ENCODE measurements at places on chromosomes 16 and 17.

DNA sequence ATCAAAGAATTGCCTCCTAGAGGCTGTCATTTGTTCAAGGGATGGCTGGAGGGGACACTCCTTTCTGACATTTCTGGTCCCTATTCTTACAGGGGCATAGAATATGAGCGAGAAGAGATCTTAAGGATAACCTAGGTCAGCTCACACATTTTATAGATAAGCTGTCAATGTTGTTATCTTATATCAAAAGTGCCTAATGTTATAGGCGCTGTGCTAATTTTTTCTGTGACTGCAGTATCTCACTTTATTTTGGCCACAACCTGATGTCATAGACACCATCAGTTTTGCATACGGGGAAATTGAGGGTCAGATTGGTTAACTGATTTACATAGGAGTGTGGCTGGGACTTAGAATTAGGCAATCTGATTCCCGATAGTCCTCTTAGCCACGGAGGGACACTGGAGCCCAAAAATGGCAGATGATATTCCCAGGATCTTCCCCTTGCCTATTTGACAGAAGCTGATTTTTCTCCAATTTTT lies 1.2 kb downstream of the CPD start:
- DNase-seq = no peak

DNA sequence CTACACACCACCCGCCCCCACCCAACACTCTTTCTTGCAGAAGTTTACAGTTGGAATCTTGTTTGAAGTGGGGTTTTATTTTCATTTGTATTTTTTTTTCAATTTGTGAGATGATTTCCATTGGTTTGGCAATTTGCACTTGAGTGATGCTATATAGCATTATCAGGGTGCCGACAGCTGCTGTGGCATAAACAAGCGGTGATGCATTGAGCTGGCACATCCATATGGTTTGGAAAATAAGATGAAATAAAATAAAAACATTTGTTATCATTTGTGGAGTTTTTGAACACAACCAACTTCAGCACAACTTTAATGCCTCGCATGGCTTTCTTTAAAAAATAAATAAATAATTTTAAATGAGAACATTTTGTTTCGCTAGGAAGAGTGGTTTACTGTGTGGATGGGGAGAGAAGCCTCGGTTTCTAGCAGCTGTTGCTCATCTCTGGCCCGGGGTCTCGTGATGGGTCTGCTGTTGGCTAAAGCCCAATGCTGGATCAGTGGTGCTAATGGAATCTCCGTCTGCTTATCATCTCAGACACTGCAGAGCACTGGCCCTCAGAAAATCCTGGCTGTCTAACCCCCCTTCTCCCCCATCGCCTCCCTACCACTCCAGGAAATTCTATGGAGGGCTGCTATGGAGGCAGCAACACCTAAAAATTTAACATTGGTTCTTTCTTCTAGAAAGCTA lies 192.3 kb upstream of the MAF start:
- DNase-seq = no peak

- DNase-seq = no peak
These were observed 790 bp downstream of the BCKDK start for GRCh38 chr16:31108794-31109558.

DNA sequence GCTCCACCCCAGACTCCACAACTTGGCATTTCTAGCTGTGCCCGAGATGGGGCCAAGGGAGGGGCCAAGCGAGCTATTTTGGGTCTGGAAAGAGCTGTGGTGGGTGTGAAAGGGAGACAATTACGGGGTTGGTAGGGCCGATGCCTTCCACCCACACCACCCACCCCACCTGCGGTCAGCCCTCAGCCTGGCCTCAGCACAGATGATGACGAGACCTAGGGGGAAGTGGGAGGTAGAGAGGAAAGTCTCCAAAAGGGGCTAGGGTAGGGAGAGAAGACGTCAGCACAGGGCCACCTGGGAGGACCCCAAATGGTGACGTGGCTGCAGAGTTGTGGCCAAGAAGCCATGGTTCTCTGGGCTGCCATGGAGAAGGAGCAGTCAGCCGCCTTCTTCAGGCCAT lies 83.1 kb downstream of the SDK2 start:
- DNase-seq = no peak

DNA sequence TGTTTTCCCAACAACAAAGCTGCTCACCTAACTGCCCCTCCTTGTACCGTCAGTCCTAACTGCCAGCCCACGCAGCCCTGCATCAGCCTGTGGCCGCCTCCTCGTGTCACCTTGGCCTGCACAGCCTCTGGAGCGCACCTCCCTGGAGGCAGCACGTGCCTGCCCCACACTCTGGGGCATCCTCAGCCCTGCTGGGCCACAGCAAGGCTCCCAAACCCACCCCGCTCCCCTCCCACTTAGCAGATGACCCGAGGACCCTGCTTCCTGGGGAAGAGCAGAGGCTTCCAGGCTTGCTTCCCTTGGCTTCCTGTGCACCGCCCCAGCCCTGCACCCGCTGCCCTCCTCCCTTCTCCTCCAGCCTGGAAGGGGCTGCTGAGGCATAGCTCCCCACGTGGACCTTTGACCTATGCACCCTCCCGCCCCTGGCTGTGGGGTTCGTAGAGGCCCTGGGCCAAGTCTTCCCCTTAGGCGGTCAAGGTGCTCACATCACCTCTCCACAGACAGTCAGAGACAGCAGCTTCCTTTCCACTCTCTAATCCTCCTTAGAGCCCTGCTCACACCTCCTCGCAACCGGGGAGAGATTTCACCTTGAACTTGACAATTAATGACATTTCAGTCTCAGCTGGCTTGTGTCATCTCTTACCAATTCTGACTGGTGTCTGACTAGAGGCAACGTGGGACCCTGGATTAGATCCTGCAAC lies 115.0 kb downstream of the MGAT5B start:
- DNase-seq = no peak

All from progenitor cell of endocrine pancreas (in vitro differentiated cells).